ENCODE measurements at places on chromosomes 1 and 21. TPM values are rescaled to one million over a fixed set of nuclear protein-coding genes. Genes with fewer than 3 reads are reported as not detected.

DNA sequence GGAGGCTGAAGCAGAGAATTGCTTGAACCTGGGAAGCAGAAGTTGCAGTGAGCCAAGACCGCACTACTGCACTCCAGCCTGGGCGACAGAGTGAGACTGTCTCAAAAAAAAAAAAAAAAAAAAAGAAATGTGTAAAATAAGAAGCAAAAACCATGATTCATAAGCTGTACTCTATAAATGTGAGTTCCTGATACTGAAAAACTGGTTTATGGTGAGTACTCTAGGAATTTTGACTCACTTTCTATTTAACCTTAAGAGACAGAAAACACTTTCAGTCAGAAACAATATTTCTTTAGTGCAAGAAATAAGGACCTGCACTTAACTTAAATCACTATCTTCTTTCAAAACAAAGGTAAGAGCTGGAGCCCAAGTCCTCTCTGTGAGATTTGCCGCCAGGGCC lies 19.9 kb upstream of the POU2F1 start:
- DNase-seq = no peak

STYXL2 gene
- total RNA-seq = not detected

LEPR gene
- total RNA-seq = 28.0 TPM

THEM5 gene
- total RNA-seq = not detected

- DNase-seq = peak; percentile 37
Observed at GRCh38 chr1:236795757-236796667, 920 bp downstream of the MTR start.

CCDC181 gene
- 2.1 TPM for total RNA-seq

DNA sequence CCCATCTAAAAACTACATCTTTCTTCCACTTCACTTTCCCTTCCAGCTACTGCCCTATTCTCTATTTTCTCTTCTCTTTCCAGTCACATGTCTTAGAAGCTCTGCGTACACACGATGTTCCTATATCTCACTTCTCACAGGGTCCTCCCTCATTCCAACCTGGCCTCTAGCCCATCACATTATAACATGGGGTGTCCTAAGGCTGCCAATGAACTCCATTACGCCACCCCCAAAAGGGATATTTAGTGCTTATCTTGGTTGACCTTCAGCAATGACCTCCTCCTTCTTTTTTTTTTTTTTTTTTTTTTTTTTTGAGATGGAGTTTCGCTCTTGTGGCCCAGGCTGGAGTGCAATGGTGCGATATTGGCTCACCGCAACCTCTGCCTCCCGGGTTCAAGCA lies 38.2 kb upstream of the FAM89A start:
- no peak for DNase-seq

DNA sequence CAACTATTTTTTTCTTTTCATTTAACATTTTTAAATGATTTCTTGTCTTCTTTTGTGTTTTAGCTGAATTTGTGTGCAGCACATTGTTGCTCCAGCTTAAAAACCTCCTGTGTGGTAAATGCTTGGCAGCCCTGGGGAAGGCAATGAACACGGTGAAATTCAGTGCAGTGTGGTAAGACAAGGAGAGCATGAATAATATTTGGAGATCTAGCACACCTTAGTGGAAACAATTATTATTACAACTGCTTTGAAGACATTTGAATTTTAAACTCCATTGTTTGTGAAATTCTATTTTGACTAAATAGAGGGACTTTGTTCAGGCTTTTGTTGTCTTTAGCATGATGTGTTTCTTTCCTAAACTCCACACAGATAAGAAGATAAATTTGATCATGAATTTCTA lies 242.6 kb upstream of the CXADR start:
- DNase-seq = no peak

SGIP1 gene
- total RNA-seq = 5.8 TPM

- DNase-seq = no peak
Observed at GRCh38 chr1:112375701-112376100, 20.3 kb upstream of the CTTNBP2NL start.

DNA sequence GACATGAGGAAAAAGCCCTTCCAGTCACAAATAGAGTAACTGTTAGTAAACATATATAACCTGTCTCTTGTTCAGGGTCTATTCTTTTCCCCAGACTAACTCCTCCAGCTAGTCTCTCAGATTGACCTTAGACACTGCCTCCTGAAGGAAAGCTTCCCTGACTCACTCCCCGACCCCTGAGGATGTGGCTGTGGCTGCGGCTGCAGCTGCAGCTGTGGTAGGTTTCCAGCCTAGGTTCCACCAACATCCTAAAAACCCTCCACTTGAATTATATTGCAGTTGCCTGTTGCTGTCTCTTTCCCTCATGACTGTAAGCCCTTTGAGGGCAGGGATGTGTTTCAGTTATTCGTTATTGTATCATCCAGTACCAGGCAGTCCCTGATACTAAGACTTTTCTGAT lies 132.9 kb upstream of the C1orf21 start:
- DNase-seq = peak; percentile 20

GRCh38 chr1:94608142-94608851 lies 66.7 kb upstream of the F3 start:
- DNase-seq = no peak

DNA sequence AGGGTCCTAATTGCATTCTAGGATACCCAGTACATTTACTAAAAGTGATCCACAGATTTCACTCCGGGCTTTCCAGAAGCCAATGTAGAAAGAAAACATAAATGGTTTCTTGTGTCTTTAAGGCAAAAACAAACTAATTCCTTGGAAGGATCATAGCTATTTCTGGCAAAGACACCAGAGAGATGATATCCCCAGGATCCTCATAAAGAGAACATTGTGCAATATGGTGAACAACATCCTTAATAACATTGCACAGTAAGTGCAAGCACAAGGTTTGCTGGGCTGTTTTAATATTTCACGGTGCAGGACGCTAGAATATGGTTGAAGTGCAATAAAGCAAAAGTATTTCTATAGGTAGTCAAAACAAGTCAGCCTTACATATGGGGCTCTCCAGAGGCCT lies 83.0 kb downstream of the NTPCR start:
- no peak for DNase-seq

- no peak for DNase-seq
Observed at GRCh38 chr1:38889589-38889988, 8.2 kb upstream of the GJA9 start.

NBPF4 gene
- not detected for total RNA-seq

- DNase-seq = no peak
Observed at GRCh38 chr1:21868482-21868881, 56.4 kb downstream of the LDLRAD2 start.

DNA sequence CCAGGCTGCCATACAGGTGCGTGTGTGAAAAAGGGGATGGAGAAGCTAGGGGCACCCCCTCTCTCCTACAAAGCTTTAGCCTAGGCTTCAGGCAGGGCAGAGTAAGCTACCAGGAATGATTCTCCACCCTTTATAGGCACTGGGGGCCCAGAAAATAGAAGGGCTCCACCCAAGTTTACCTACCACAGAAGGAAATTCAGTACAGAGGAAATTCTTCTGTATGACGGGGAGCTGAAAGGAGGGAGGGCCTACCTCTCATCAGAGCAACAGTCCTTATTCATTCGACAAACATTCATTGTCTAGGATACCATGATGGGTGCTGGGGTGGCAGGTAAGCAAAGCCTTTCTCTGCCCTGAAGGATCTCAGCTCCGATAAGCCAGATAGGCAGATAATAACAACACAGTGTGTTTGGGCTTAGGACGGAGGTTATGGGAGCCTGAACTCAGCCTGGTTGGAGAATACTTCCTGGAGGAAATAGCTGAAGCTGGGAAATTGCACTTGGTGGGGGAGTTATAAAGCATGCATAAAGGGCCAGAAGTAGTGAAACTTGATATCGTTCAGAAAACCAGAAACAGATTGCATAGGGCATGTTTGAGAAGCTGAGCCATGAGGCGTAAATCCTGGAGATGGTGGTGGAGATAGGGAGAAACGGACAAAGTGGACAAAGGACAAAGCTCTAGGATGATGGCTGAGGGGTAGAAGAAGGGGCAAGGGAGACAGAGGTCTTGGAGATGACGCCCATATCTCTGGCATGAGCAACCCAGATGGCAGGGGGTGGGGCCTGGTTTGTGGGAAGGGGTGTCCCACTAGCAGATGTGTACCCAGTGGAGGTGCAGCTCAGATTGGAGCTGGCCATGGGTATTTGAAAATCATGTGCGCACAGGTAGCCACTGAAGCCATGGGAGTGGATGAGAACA lies 5.3 kb upstream of the P3R3URF start:
- DNase-seq = no peak

COQ8A gene
- 42.8 TPM for total RNA-seq

GRCh38 chr1:92972409-92973129 lies 11.3 kb upstream of the DIPK1A start:
- no peak for DNase-seq

Data from upper lobe of left lung (tissue), 6 donors.